ENCODE measurements at places on chromosomes 3 and 15.

- no peak for DNase-seq
Measured at GRCh38 chr3:108067768-108068167, 23.1 kb downstream of the CD47 start.

GRCh38 chr3:179565496-179565895, 2.8 kb downstream of the ACTL6A start:
- no peak for DNase-seq

GRCh38 chr3:61637088-61638051, 76.0 kb downstream of the PTPRG start:
- no peak for DNase-seq

GRCh38 chr3:110375751-110376518, 695.7 kb upstream of the NECTIN3 start:
- DNase-seq, result no peak

DNA sequence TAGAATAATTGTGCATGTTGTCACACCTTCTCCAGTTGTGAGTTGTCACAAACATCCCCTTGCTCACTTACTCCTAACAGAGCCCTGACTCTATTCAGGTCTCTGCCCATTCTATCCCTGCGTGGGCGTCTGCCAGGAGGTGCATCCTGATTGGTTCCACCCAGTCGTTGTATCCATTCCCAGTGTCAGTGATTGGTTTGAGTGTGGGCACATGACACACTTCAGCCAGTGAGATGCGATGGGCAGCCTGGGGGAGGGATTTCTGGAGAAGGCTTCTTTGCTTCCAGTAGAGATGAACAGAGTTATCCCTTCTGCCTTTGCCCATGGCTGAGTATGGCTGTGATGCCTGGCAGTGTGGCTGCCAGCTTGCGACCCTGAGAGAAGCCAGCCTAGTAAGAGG, 18.7 kb downstream of the PXYLP1 start:
- no peak for DNase-seq
